Stimulated activated CD8-positive, alpha-beta memory T cell treated with anti-CD3 and anti-CD28 coated beads, Interleukin-2, amount 100 ng/mL, for 1 hour (primary cell): ENCODE measurements at places on chromosomes 12 and 14.

DNA sequence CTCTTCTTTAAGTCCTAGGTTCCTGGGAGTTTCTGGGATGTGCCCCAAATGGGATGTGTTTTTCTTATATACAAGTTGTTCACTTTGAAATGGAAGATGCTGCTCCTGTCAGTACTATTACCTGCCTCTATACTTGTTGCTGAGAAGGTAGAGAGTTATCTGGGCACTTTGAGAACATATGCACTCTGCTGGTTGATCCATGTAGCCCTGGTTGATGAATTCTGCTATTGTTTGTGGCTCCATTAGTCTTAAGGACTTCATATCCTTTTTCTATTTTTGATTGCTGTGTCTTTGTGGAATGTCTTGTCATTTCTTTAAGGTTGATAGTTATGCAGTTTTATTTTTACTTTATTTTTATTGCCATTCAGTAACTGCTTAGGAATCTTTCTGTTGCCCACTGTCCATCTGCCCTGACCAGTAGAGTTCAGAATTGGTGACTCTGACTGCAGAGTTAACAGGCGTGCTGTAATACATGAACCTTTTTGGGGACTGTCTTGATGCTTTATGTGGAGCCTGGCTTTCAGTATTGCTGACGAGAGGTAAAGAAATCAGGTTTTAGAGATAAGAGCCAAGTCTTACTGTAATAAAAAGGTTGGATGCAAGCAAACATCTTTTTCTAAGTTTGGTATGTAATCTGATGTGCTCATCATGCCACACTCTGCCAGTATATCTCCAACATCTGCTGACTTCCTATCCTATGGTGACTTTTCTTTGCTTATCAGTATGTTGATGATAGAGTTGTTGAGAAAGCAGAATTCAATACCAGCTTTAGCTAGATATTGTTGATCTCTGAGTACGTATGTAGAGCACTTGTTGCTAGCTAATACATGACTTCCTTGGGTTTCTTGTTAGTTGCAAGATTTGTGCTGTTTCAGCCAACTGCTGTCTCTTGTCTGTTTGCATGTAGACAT lies 1.6 kb downstream of the GMPR2 start:
- DNase-seq, result no peak

DNA sequence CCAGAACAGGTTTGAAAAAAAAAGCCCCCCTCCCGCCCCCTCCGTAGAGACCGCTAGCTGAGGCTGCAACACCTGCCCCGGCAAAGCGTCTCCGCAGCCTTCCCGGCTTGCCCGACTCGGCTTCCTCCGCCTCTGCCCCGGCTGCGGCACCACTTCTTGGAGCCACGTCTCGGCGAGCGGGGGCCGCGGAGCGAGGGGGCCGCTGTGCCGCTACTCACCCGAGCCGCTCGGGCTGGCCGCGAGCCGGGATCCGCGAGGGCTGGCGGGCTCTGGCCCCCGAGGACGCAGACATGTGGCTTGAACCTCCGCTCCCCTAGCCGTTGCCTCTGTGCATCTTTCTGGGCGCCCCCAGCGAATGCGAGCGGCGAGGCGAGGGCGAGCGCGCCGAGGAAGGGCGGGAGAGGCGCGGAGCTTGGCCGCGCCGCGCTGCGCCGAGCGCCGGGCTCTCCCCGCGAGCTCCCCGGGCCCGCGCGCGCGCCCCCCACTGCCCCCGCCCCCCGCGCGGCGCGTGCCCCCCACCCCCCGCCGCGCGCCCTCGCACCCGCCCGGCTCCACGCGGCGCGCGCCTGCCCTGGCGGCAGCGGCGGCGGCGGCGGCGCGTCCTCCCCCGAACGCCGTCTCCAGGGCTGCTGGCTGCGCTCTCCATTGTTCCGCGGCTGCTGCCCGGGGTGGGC lies 249.5 kb downstream of the APAF1 start:
- no peak for DNase-seq

GRCh38 chr14:50947446-50947845 lies 3.2 kb upstream of the PYGL start:
- no peak for DNase-seq

DNA sequence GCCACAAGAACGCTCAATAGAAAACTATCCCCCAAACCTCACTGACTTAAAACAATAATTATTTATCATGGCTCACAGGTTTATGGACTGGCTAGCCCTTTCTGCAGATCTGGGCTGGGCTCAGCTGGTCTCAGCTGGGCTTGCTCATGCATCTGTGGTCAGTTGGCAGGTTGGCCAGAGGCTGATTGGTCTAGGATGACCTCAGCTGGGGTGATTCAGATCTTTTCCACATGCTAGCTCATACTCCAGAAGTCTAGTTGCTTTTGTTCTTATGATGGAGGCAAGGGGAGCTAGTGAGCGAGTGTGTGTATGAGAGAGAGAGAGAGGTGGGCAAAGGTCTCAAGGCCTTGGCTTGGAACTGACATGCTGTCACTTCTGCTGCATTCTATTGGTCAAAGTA lies 181.2 kb upstream of the NRXN3 start:
- no peak for DNase-seq

DNA sequence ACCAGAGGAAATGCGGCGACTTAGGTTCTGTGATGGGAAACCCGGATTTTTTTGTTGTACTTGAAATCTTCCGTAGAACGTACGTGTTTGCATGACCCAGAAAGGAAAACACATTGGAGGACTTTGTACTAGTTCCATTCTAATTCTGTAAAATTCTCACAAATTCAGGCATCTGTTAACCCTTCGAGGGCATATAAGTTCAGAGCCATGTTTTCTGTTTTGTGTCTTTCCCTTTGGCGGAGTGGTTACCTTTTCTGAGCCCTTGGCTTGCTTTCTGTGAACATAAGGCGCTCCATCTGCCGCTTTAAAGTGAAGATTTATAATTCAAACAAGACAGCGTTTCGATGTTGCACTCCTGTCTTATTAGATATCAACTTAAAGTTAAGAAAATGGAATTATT lies 34.2 kb downstream of the BICD1 start:
- no peak for DNase-seq

DNA sequence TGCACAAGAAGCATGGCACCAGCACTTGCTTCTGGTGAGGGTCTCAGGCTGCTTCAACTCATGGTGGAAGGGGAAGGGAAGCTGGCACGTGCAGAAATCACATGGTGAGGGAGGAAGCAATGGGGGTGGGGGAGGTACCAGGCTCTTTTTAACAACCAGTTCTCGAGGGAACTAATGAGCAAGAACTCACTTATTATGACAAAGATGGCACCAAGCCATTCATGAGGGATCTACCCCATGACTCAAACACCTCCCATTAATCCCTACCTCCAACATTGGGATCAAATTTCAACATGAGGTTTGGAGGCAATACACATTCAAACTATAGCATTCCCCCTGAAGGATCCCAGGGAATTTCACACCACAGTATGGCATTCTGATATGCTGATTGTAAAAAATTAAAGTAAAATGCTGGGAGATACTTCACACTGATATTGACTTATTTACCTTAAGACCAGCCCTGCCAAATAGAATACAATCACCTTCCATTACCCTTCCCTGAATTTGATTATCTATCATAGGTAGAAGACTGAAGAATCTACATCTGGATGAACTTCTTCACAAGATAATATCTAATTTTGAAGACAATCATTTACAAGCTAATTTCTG lies 201.7 kb upstream of the PLXNC1 start:
- no peak for DNase-seq

DNA sequence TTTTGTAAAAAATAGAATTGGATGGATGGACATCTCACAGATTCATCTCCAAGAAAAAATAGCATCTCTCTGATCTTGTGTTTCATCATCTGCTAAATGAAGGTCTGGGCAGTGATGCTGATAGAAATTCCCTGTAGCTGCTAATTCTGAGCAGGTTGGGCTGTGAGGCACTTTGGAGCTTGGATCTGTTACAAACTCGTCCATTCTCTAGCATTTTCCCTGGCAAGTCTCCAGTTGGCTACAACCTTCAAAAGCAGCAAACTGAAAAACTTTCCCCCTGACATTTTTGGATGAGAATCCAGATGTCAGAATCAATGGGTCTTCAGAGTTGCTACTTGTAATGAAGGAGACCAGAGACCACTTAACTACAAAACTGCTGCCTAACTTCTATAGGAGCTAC lies 72.7 kb downstream of the TPH2 start:
- no peak for DNase-seq

- no peak for DNase-seq
Observed at GRCh38 chr12:119877639-119877948, 474 bp upstream of the CIT start.

GRCh38 chr14:42624980-42625761 lies 1018.5 kb downstream of the LRFN5 start:
- DNase-seq, result no peak

DNA sequence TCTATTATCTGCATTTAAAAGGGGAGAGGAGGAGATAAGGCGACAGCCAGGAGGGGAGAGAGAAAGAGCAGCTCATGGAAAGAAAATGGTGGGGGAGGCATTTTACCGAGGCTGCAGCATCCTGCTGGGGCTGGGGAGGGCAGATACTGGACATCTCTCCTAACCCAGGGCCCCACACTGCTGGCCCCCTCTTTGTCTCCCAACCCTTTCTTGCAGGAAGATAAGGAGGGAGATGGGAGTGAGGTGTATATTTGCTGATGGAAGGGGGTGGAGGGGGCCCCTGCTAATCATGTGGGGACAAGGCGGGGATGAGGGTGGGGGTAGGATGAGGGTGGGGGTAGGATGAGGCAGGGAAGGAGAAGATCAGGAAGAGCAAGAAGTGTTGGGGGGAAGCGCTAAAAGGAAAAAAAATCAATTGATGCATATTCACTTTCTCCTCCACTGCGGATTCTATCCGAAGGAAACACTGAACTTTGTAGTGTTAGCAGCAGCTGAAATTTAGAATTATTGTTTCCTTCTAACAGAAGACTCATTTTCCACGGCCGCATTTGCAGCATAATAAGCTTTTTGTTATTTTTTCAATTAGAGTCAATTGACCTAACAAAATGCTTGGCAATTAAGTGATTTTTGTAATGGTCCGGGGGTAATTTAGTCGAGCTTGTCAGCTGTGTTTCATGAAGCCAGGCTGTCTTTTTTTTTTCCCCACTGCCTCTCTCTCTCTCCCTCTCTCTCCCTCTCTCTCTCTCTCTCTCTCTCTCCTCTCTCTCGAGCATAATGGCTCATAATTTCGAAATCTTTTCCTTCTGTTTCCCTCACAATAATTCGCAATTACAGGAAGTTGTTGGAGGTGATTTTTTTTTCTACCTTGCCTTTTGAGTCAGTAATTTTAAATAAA lies 1134.6 kb downstream of the BCL11B start:
- no peak for DNase-seq

GRCh38 chr14:97033556-97034081 lies 236.4 kb downstream of the VRK1 start:
- no peak for DNase-seq

DNA sequence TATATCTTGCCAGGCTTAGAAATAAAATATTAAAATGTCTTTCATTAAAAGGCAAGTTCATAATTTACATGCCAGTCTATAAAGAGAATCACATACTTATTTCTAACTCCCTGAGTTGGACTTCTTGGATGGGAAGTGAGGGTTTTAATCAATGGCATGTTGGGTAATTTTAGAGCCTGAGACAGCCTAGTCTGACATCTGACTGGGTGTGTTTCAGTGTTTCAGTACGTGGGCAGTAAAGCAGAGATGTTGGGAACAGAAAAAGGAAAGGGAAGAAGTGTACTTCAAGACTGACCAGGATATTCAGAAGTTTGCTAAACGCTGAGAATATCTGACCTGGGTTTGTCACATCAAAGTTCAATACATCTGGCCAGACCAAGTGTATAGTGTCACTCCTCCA lies 171.8 kb downstream of the BTG1 start:
- no peak for DNase-seq

DNA sequence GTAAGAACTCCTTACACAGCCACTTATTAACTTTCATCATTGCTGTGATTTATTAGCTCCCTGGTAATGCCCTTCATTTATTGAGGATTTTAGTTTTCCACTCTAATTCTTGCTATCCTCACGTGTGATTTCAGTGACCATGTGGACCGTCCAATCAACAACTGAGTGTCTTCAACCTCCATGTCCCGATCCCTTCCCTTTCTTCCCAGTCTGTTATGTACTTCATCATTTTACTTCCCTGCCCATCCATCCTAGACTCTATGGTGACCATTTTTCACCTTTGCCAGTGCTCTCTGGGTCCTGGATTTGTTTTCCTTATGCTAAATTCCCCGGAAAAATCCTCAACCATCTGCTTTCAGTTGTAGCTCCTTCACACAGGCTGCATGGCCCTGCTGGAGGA lies 111.0 kb downstream of the MSRB3 start:
- DNase-seq, result no peak
